Stimulated activated CD4-positive, alpha-beta T cell treated with anti-CD3 and anti-CD28 coated beads, TNF-alpha, amount 100 ng/mL, for 4 hours (primary cell): ENCODE measurements at places on chromosomes 12 and 14.

- DNase-seq, result no peak
Observed at GRCh38 chr12:103422328-103422727, 73.4 kb downstream of the C12orf42 start.

DNA sequence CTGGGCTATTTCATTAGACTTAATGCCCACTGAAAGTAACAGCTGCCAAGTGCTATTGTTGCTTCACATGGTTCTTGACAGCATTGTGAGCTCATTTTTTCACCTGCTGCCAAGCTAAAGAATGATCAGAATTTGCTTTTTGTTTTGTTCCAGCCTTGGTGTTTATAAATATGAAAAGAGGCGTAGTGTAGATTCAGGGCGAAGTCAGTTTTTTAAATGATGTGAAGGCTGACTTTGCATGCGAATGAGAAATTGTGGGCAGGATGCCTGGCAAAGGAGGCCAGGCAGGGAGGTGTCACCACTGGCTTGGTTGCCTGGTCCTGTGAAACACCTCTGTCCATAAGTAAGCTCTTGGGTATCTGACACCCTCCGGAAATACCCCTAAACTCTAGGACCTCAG, 93.3 kb upstream of the NAP1L1 start:
- no peak for DNase-seq

- no peak for DNase-seq
Observed at GRCh38 chr14:66435683-66436082, 50.5 kb upstream of the CCDC196 start.

DNA sequence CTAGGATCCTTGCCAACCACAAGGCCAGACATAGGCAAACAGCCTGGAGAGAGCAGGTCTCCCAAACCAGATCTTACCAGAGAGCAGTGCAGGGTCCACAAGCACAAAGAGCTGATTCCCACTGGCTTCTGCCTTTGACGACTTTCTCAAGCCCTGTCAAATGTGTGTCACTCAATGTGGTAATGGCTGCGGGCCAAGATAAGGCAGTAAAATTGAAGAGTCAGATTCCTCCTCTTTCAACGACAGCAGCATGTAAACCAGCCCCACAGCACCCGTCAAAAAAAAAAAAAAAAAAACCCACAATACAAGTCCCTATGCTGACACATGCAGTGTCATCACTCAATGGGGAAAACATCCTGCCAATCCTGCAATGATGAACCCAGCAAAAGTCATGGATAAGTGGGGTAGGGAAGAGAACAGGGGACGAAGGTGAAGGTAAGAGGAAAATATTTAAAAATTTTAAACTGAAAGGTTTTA, at the start of gene STON2:
TSS of gene STON2 (minus strand) at position 123 of the 477 bp plus-strand sequence. CDS start 1,942 bp downstream, outside the sequence.
- no peak for DNase-seq

GRCh38 chr12:13853471-13853870, 127.9 kb downstream of the GRIN2B start:
- DNase-seq, result no peak

DNA sequence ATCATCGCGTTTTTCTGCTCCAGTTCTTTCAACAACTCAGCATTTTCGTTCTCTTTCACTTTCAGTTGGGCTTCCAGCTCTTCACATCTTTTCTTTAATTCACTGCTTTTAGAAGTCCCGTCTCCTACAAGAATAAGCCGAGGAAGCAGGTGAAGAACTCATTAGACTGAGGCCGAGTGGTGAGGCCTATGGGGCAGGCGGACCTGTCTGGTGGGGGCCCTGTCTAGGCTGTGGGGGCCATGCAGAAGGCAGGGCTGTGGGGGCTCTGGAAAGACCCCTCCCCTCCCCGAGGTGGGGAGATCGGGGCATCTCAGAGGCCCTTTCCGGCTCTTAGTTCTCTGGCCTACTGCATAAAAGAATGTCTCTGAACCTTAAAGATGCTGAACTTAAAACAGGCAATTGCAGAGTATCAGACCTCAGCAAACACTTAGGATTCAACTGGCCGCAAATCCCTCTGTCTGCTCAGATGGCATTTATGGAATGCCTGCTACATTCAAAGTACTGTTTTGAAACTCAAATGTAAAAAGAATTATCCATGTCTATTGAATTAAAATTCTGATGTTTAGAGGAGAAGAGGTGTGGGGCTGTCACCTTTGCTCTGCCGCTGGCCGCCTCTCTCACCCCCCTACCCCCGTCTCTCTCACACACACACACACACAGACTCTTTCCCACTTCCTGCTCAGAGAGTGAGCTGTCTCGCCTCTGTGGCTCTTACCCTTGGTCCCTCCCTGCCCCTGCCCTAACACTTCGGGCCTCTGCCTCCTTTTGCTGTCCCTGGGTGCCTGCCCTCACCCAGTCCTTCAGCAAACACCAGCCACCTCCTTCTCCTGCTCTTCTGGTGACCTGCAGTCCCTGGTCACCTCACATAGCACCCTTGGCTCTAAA, 34.7 kb downstream of the CCDC92 start:
- DNase-seq, result peak; percentile 26

GRCh38 chr14:21496453-21496852, 14.7 kb downstream of the METTL3 start:
- DNase-seq, result no peak

DNA sequence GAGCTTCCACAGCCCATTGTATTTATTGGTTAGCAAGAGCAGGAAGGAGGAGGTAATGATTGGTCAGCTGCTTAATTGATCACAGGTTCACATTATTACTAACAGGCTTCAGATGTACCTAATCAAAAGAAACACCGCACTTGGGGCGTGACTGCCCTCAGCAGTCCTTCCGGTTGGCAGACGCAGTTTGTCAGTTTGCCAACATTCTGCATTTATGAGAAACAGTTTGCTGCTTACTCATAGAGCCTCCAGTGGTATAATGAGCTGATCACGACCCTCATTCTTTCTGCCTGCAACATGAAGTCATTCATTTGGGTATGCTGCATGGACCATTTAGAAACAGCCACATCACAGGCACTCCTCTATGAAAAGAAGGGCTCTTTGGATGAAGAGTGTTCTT, 42.5 kb upstream of the PPM1H start:
- DNase-seq, result no peak

DNA sequence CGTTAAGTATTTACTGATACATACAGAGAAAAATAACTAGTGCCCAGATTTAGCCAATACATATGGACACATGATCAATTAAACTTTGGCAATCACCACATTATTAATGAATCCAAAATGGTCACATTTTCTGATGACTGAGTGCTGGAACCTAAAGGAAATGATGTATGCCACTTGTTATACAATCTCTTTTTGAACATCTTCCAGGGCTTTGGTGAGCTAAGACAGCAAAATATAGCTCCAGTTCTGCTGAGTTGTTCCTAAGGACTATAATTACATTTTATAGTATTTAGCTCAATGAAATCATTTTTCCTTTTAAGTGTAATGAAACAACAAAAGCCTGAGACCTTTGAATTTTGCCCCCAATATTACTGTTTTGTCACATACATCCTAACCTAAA, 329.1 kb upstream of the ATP2B1 start:
- no peak for DNase-seq

- no peak for DNase-seq
Observed at GRCh38 chr12:88298014-88298682, 156.0 kb downstream of the TMTC3 start.

DNA sequence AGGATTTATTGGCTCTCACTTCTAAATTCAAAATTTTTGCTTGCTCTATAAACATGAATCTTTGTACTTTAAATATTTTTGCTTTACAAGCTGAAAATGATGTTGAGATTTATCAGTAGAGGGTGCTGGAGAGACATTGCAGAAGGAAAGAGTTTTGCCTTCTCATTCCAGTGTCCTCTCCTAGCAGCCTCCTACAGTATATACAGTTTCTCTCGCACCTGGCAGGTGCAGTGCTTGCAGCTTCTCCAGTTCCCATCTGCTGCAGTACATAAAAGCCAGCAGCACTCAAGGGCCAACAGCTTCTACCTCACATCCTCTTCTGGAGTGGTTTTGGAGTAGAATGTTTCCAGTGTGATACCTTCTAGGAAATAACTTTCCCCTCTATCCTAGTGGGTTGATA, 601.8 kb upstream of the ATXN7L3B start:
- no peak for DNase-seq

DNA sequence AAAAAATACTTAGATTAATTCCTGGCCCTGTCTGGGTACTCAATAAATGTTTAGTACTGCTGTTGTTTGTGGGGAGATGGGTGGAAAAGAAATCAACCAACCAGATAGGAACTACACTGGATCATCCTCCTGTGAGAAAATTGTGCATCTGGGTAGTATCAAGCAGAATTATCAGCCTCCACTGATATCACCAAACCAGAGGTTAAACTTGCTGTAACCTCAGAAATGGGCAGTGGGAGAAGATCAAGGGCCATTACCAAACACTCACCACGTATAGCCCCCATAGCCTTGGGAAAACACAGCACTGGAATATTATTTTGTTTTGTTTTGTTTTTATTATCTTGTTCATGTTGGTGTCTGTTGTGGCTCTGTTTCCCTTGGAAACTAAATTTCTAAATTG, 19.7 kb downstream of the VEZT start:
- DNase-seq, result no peak

GRCh38 chr12:109982210-109982609, 14.0 kb downstream of the GIT2 start:
- no peak for DNase-seq

GRCh38 chr14:99752486-99753121, 40.6 kb upstream of the EML1 start:
- no peak for DNase-seq

DNA sequence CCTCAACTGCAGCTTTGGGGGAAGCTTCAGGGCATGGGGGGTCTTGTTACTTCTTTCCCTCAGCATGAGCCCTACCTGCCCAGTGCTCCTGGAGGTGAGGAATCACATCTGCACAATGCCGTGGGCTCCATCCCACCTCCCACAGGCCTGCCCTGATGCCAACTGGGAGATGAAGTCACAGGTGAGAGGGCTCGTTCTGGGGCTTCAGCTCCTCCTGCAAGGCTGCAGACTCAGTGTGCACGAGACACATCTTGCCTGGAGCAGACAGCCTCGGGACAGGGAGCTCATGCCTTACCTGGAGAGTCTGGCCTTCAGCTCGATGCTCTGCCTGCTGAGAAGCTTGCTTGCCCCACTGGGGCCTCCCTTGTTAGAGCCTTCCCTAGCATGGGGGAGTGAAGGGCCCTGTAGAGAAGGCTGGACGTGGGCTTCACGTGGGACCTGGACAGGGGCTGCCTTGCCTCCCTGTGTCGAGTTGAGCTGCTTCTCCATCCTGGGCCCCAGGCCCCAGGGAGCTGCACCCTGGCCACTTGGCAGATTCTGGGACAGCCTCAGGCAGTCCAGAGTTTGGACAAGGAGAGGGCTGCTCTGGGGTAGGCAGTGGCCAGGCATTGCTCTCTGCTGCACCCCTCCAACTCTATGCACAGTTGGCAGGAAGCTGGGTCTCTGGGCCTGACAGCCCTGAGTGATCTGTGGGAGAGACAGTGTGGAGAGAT, 171.4 kb downstream of the KIF26A start:
- no peak for DNase-seq

- no peak for DNase-seq
Observed at GRCh38 chr14:72613231-72613974, 280.5 kb downstream of the DPF3 start.

DNA sequence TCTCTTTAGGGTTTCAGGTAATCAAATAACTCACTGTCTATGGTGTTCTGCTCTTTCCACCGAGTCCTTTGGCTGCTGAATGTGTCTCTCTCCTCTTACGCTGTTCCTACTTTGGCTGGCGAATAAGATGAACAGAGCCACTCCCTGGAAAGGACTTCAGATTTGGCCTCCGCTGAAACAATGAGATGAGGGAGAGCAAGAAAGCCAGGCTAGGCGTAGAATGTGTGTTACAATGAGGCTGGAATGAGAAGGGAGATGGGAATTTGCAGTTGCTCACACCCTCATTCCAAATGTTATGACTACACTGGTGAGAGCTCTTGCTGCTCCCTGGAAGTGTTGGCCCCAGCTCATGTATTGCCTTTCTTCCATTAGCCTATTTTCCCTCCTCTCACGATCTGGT, at the start of gene MFAP5:
TSS of gene MFAP5 (minus strand) at position 234 of the 400 bp plus-strand sequence. CDS start 722 bp downstream, outside the sequence.
- DNase-seq, result no peak

- DNase-seq, result no peak
Observed at GRCh38 chr12:96257550-96258103, 63.5 kb downstream of the ELK3 start.

- DNase-seq, result no peak
Observed at GRCh38 chr12:81206429-81206828, 128.6 kb downstream of the ACSS3 start.

DNA sequence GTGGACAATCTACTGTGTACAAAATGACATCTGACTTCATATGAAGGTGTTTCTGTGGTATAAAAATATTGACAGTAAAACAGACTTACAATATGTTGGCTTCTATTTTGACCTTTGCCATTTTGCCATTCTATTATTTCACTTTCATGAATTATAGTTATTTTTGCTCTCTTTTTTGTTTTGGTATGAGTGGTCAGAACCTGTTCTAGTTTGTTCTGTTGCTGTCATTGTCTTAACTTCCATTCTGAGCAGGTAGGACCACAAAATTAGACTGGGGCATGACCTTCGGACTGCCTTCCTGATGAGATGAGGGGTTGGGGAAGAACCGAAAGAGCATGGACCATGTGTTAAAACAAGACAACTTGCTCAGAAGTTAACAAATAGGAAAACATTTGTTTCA, 36.5 kb upstream of the IFNG-AS1 start:
- DNase-seq, result no peak

DNA sequence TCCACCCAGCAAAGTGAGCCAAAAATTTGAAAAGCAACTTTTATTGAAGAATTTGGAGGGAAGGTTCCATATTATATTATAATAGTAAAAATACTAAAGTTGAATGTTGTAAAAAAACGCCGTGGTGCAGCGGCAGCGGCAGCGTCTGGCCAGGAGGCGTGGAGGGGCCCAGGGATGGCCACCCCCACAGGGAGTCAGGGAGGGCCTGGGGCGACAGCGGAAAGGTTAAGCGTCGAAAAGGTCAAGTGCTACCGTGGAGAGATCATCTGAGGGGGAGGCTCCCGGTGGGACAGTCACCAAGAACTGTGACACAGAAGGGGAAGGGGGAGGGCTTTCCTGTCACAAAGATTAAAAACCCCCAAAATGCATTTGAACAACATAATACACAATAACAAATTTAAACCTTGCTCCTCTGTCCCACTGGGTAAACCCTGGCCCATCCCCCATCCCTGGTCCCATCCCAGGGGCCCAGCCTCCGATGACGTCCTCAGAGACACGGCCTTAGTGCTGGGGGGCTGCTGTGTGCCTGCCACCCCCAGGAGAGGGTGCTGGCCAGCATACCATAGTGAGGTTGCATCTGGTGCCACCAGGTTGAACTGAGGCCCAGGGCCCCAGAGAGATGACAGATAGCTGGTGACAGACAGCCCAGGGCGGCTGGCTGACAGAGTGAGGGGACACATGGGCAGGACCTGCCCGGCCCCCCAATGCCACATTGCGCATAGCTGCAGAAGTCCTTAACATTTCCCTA, 16.6 kb downstream of the SIVA1 start:
- DNase-seq, result no peak
